Stimulated activated CD4-positive, alpha-beta T cell treated with anti-CD3 and anti-CD28 coated beads, Interleukin-1b, Interleukin-23, amount 100 ng/mL, for 1 hour (primary cell): ENCODE measurements at places on chromosomes 4 and X.

DNA sequence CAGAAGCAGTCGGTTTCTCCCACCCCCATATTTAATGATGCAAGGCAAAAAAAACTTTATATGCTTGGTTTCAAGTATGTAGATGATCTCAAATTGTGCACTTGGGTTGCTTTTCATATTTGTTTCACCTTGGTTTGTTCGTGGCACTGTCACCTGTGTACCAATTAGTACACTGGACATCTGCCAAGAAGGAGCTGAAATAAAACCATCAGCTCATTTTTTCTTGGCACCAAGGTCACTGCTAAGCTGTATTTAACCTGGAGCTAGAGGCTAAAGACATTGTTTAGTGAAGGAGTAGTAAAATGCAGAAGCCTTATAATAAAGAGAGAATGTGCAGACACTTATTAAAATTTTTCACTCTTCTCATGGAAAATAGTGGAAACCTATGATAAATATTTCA lies 430.8 kb downstream of the ARHGAP24 start:
- DNase-seq = no peak

DNA sequence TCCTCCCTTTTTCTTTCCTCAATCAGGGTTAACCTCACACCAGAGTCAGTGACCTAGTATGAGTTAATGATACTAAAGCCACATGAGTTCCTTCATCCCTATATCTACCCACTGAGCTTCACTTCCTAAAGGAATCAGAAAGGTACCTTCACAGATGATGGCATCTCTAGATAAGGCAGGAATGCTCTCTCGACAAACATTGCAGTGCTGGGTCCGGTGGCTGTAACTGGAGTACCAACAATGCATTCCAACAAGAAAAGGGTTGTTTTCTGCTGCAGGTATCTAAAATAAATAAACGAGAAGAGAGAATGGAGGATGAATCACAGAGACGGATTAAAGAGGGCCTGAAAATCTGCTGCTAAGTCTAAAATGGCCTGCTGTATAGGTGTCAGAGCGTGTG lies 66.7 kb downstream of the DGKK start:
- no peak for DNase-seq

- DNase-seq = no peak
Measured at GRCh38 chr4:73698217-73698616, 42.2 kb upstream of the CXCL8 start.

DNA sequence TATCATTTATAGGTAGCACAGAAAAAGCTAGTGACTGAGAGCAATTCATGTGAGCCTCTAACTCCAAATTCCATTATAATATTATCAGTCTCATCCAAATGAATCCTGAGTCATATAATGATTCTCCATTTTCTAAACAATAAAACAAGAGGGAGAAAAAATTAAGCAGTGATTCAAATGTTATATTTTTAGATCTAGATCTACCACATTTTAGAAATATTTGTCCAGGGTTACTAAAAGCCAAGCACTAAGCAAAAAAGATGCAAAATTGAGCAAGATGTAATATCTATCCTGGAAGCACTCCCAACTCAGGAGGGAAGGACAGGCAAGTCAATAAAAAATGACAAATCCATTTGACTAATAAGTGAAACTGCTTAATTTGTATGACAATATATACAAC lies 172.8 kb downstream of the FBXW7 start:
- no peak for DNase-seq

DNA sequence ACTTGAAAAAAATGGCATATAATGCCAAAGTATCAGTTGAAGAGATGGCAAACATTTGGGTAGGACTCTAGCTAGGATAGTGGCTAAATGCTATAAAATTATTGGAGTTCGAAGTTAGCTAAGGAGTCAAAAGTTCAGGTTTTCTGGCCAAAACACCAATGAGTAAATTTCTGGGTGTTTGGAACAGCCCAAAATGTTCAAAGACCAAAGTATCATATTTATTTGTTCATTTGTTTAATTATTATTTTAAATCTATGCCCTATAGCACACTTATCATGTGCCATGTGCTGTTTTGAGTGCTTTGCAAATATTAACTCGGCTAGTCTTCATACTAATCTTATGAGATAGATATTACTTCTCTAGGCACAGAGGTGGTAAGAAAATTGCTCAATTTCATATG lies 285.5 kb downstream of the TEX13C start:
- no peak for DNase-seq

DNA sequence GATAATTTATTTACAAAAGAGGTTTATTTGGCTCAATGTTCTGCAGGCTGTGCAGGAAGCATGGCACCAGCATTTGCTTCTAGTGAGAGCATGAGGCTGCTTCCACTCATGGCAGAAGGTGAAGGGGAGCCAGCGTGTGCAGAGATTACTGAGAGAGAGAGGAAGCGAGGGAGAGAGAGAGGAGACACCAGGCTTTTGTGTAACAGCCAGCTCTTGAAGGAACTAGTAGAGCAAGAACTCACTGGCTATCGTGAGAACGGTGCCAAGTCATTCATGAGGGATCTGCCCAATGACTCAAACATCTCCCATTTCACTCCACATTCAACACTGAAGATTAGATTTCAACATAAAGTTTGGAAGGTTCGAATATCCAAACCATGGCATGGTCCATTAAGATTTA lies 12.7 kb downstream of the GUCY1A1 start:
- DNase-seq = no peak
